ENCODE measurements at places on chromosomes 16 and 17. TPM values are rescaled to one million over a fixed set of nuclear protein-coding genes. Genes with fewer than 3 reads are reported as not detected.

GRCh38 chr16:10514369-10515055, 65.9 kb downstream of the EMP2 start:
- H3K27me3 ChIP-seq: peaks cover 2% of the 10 kb centered on the region
- H3K4me1 ChIP-seq: no peaks in the 10 kb centered on the region
- H3K4me3 ChIP-seq: no peak overlapping the region
- no peak overlapping the region for H3K27ac ChIP-seq
- no peaks in the 10 kb centered on the region for H3K36me3 ChIP-seq

DNA sequence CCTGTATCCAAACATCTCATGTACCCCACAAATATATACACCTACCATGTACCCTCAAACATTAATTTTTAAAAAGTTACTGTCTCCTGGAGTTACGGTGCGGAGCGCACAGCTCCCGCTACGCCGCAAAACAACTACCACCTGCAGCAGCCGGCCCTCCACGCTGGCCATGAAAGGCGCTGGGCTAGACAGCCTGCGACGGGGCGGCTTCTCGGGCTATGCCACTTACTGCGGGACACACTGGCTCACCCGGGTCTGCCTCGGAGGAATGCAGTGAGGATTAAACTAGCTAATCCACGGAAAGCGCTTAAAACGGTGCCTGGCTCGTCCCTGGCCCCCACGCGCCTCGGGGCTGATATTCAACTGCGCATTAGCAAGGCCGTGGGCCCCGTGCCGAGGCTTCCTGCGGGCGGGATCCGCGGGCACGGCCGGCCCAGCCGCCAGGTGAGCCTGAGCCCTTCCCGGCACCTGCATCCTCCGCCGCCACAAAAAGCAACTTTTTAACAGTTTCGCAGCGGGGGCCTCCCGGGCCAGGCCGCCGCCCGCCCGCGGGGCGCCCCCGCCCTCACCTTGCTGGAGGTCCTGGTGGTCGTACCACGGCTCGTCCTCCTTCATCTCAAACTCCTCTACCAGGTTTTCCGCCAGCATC, 633 bp downstream of the CDR2 start:
- H3K27me3 ChIP-seq: peaks cover 4% of the 10 kb centered on the region
- H3K27ac ChIP-seq: peak overlapping the region; percentile 68
- H3K36me3 ChIP-seq: no peaks in the 10 kb centered on the region
- H3K4me3 ChIP-seq: peak overlapping the region; percentile 96
- no peak for DNase-seq

DNA sequence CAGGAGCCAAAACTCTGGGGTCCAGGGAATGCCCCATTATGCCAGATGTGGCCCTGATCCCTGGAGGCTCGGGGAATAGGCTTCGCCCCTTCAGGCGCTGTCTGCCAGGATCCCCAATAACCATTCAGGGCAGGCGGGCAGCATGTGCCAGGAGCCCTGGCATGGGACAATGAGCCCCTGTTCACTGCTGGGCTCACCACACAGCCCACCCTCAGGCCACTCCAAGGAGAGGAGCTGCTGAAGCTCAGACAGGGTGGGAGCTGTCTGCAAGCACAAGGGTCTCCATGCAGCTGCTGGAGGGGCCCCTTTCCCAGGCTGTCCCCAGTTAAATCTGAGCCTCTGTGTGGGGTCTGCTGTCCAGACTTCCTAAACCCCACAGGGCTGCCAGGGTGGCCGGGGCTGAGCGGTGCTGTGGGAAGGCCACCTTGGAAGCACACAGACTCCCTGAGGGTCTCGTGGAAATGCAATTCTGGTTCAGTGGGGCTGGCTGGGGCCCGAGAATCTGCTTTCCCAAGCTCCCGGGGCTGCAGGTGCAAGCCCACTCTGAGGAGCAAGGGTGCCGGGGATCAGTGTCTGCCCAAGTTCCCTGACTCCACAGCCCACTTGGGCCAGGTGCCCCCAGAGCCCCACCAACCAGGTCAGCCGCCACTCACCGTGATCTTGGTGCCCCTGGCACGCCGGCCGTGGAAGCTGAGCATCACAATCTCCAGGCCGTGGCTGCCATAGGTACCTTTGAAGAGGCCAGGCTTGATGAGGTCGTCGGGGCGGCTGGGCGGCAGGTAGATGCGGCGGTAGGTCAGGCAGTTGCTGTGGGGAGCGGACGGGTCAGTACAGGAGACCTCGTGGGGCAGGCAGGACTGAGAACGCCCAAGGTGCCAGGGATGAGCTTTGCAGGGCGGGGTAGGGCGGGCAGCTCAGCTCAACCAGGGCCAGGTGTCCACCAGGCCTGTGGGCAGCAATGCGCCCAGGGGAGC, 17.7 kb upstream of the C16orf95 start:
- no peak overlapping the region for H3K27ac ChIP-seq
- no peaks in the 10 kb centered on the region for H3K27me3 ChIP-seq
- no peak overlapping the region for H3K4me3 ChIP-seq
- no peak for DNase-seq

DNA sequence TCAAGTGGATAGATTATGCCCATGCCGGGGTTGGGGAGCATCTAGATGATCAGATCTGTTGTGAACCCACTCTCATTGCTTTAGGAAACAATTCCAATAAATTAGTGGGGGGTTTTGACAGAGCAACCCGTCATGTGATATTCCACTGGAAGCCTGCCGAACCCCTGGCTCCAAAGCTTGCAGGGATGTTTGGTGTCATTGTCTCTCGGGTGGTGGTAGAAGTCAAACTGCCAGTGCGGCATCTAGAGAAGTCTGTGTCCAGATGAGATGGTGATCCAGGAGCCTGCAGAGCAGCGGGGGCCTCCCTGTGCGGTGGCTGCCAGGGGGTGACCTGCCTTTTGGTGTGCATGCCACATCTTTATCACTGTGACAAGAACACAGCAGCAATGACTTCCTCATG, 91.7 kb downstream of the SHISA6 start:
- DNase-seq: no peak
- no peaks in the 10 kb centered on the region for H3K36me3 ChIP-seq
- no peak overlapping the region for H3K27ac ChIP-seq
- peaks cover 2% of the 10 kb centered on the region for H3K27me3 ChIP-seq
- no peaks in the 10 kb centered on the region for H3K4me1 ChIP-seq

DNA sequence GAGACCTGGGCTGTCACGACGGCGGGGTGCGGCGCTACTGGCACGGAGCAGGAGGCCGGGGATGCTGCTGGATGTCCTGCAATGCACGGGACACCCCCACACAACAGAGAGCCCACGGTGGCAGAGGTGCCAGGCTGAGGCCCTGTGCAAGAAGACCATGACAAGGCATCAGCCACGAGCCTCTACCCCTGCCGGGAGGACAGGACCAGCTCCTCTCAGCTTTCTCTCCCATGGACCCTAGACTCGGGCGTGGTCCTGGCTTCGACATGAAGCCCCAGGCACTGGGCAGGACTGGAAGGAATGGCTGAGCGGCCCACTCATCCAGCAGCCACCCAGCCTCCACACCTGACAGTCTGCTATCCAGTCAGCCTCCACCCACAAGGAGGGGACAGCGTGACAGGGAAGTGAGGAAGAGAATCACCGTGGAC, 25.6 kb downstream of the SLC7A5 start:
- no peak overlapping the region for H3K27ac ChIP-seq
- no peaks in the 10 kb centered on the region for H3K4me1 ChIP-seq
- no peak overlapping the region for H3K4me3 ChIP-seq
- no peaks in the 10 kb centered on the region for H3K36me3 ChIP-seq

DNA sequence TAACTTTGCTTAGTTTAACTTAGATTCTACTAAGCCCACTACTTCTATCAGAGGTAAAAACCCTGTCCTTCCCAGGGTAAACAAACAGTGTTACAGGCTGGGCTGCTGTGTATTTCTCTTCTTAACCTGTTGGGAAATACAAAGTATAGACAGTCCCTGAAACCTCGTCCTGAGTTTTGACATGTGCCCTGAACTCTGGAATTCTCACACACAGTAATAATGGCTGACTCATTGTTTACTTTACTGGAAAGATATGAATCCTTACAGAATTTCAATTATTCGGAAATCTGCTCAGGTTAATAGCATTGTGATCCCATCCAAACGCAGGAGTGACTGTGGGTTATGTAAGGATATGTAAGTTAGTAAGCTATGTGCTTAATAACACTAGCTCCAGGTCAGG, 199.1 kb downstream of the TMEM114 start:
- H3K36me3 ChIP-seq: no peaks in the 10 kb centered on the region
- no peak overlapping the region for H3K4me3 ChIP-seq
- no peaks in the 10 kb centered on the region for H3K27me3 ChIP-seq
- no peak overlapping the region for H3K27ac ChIP-seq

DNA sequence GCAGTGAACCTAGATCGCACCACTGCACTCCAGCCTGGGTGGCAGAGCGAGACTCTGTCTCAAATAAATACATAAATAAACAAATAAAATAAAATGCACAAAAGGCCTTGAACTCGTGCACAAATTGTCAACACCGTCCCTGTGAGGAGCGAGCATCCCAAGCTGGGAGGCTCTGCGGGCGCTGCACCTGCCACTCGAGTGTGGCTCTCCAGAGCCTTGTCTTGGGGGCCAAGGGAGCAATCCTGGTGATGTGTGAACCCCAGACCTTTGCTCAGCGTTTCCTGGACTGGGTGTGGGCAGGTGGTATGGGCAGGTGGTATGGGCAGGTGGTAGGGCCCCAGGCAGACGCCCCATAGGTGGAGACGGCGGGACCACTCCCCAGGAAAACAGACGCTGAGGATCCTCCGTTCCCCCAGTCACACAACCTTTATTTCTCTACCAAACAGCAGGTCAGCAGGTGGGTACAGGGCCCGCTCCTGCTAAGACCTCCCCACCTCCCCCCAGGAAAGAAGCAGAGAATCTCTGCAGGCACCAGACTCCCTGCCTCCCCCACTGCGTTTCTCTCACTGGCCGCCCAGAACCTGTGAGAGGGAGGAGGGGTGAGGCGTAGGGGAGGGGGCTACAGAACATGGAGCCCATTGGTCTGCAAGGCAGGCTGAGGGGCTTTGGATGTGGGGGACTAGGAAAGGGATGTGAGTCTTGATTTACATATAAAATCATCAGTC, 7.4 kb upstream of the P2RX1 start:
- H3K27ac ChIP-seq: no peak overlapping the region
- DNase-seq: no peak
- peaks cover 7% of the 10 kb centered on the region for H3K27me3 ChIP-seq
- no peak overlapping the region for H3K4me3 ChIP-seq

GRCh38 chr17:38564254-38564837, 41.4 kb downstream of the SRCIN1 start:
- no peak overlapping the region for H3K4me3 ChIP-seq
- H3K27ac ChIP-seq: no peak overlapping the region
- H3K27me3 ChIP-seq: peaks cover 30% of the 10 kb centered on the region
- DNase-seq: no peak

DNA sequence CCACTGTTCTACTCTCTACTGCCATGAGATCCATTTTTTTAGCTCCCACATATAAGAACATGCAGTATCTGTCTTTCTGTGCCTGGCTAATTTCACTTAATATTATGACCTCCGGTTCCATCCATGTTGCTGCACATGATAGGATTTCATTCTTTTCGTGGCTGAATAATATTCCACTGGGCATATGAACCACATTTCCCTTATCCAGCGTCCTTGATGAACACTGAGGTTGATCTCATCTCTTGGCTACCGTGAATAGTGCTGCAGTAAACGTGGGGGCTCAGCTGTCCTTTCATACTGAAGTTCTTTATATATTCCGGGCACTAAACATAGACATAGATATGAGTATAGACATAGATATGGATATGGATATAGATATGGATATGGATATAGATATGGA, 109.3 kb upstream of the TNRC6C start:
- DNase-seq: no peak
- no peaks in the 10 kb centered on the region for H3K36me3 ChIP-seq
- H3K4me3 ChIP-seq: no peak overlapping the region
- H3K27me3 ChIP-seq: peaks cover 2% of the 10 kb centered on the region
- no peak overlapping the region for H3K27ac ChIP-seq
- H3K4me1 ChIP-seq: peaks cover 29% of the 10 kb centered on the region

DNA sequence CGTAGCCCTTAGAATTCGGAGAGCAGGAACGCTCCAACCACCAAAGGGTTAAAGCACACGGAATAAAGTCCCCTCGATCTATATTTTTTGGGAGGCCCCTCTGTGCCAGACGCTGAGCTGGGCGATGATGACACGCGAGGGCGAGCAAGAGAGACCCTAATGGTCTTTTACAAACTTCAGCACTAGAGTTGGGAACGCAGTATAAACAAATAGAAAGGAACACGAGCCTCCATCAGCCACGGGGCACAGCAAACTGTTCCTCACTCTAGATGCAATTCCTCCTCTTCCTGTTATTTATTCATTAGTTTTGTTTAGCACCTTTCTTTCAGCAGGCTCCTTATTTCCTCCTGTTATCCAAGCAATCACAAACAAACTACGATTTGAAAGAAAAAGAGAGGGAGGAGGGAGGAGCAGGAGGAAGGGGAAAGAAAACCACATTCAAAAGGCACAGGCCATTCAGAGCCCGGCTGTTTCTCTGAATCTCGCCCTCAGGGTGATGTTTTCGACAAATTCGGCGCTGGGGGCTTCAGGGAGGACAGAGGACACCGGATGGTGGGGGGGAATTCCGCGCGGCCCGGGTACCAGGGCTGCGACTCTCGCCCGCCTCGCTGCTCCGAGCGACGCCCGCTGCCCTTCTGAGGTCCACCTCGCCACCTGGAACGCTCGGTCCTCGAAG, 1.6 kb downstream of the TOX3 start:
- DNase-seq: no peak
- H3K27me3 ChIP-seq: peaks cover 16% of the 10 kb centered on the region
- H3K4me1 ChIP-seq: no peaks in the 10 kb centered on the region
- no peaks in the 10 kb centered on the region for H3K36me3 ChIP-seq
- no peak overlapping the region for H3K27ac ChIP-seq

DNA sequence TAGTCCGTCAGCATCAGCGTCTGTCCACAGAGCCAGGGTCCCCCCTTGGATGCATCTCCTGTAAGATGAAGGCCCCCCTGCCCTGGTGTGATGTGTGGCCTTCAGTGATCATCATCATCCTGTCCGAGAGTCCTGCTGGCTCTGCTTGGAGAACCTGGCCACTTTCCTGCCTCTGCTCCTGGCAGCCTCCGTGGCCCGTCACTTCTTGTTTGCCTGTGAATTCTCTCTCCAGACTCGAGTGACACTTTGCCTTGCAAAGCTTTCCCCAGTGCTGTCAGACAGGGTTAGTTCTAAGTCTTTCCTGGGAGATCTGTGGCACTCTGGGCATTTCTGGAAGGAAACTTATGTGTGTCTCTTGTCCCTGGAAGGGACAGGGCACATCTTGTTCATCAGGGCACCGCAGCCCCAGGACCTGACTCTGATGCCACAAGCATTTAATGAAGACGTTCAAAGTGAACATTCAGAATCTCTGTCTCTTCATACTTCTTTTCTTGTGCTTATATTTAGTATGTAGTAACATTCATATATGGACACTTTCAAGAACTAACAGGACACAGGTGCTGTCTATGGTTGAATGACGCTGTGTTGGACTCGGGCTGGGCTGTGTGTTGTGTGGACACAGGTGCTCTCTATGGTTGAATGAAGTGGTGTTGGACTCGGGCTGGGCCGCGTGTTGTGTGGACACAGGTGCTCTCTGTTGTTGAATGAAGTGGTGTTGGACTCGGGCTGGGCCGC, 68.5 kb downstream of the RPTOR start:
- peaks cover 53% of the 10 kb centered on the region for H3K4me1 ChIP-seq
- H3K4me3 ChIP-seq: no peak overlapping the region
- no peak overlapping the region for H3K27ac ChIP-seq
- no peaks in the 10 kb centered on the region for H3K36me3 ChIP-seq

GRCh38 chr17:77831474-77832179, 126.9 kb upstream of the TNRC6C start:
- peaks cover 3% of the 10 kb centered on the region for H3K36me3 ChIP-seq
- no peak overlapping the region for H3K27ac ChIP-seq
- peaks cover 41% of the 10 kb centered on the region for H3K4me1 ChIP-seq
- peaks cover 8% of the 10 kb centered on the region for H3K27me3 ChIP-seq
- DNase-seq: no peak

KRT15 gene
- polyA plus RNA-seq: not detected

CFAP97D1 gene
- not detected for polyA plus RNA-seq

ZFHX3 gene
- polyA plus RNA-seq: 1.0 TPM

BCKDK gene
- polyA plus RNA-seq: 30.1 TPM

ITGA2B gene
- polyA plus RNA-seq: 1.9 TPM

MT1X gene
- 73.5 TPM for polyA plus RNA-seq
